ENCODE measurements at places on chromosomes 2 and 18.

- peak; percentile 88 for DNase-seq
These were observed 1.2 kb upstream of the AFTPH start for GRCh38 chr2:64522843-64523428.

GRCh38 chr2:58645017-58645416, 403.9 kb upstream of the FANCL start:
- DNase-seq = no peak

GRCh38 chr2:217058791-217059755, 199.2 kb upstream of the TNP1 start:
- DNase-seq = no peak

DNA sequence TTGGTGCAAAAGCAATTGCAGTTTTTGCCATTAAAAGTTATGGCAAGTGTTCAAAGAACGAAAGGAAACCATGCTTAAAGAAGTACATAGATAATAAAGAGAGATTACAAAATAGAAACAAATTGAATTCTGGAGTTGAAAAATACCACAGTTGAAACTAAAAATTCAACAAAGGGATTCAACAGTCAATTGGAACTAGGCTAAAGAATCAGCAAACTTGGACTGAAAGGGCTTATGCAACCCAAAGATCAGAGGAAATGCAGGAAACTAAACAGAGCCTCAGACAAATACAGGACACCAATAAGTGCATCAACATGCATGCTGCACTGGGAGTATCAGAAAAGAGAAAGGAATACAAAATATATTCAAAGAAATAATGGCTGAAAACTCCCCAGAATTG, 40.3 kb downstream of the UXS1 start:
- no peak for DNase-seq

GRCh38 chr2:135258193-135258592, 206.1 kb downstream of the RAB3GAP1 start:
- no peak for DNase-seq

All from activated CD4-positive, alpha-beta T cell treated with anti-CD3 and anti-CD28 coated beads, Interleukin-2, Interleukin-4, amounts not matched to agents 100 ng/mL and 50 ng/mL, durations not matched to agents 16 hours and 8 hours (primary cell).